ENCODE measurements at places on chromosomes 7 and 10.

GRCh38 chr7:136528329-136528728 lies 340.1 kb upstream of the CHRM2 start:
- DNase-seq = no peak

GRCh38 chr10:29517352-29517923 lies 117.3 kb downstream of the SVIL start:
- DNase-seq = no peak

GRCh38 chr10:44362866-44363711 lies 21.8 kb downstream of the CXCL12 start:
- no peak for DNase-seq

DNA sequence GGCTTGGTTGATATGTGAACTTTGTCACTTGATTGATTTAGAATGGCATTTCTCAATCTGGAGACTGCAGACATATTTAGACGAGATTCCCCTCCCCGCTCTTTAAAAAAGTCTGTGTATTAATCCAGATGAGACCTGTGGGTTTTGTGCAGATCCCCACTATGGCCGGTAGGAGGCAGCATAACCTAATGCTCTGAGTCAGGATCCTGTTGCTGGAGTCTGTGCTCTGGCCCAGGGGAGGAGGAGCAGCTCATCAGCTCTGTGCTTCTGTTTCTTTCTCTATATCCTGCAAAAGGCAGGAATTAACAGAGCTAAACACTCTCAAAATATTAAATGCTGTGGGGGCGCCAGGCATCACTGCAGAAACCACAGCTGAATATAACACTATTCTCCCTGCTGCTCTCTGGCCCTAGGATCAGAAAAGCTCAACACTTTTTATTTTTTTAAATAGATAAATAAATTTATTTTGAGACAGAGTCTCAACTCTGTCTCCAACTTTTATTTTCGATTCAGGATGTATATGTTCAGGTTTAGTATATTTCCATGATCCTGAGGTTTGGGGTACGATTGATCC lies 23.9 kb upstream of the SEPHS1 start:
- DNase-seq = peak; percentile 31

GRCh38 chr10:95559471-95559870 lies 1.7 kb downstream of the SORBS1 start:
- DNase-seq = no peak

DNA sequence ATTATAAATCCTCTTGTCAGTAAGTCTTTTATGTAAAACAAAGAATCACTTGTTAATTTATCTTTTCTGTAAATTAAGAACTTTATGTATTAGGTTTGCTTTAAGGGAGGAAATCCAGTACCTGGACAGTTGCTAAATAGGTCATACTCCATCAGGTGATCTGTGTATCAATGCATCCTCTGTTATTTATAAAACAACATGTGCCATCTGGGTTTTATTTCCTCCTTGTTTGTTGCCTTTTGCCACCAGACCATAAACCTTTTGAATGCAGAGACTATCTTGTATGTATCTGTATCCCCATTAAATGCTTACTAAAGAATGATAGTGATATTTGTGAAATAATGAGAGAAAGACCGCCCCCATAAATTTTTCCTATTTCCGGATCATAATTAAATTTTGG lies 70.0 kb downstream of the SLC35B4 start:
- DNase-seq = no peak

- no peak for DNase-seq
Measured at GRCh38 chr7:154931906-154932305, 71.0 kb downstream of the PAXIP1 start.

GRCh38 chr10:73887294-73888039 lies 13.1 kb upstream of the CAMK2G start:
- no peak for DNase-seq

GRCh38 chr10:13048762-13049161 lies 47.2 kb upstream of the CCDC3 start:
- no peak for DNase-seq

DNA sequence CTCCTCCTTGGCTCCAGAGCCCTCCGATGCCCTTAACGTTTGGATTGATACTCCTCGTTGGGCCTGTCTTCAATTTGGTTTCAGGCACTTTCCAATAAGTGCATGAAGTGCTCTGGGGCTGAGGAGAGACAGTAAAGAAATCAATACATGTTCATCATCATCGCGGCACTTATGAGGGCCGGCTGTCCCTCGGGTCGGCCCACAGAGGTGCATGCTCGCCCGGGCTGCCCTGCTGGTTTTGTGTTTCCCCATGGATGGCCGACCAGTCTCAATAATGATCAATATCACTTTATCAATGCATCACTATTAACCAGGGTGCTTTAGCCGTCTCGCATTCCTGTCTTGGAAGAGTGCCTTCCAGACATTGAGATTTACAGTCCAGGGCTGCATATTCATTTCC lies 154.2 kb downstream of the EBF3 start:
- no peak for DNase-seq

DNA sequence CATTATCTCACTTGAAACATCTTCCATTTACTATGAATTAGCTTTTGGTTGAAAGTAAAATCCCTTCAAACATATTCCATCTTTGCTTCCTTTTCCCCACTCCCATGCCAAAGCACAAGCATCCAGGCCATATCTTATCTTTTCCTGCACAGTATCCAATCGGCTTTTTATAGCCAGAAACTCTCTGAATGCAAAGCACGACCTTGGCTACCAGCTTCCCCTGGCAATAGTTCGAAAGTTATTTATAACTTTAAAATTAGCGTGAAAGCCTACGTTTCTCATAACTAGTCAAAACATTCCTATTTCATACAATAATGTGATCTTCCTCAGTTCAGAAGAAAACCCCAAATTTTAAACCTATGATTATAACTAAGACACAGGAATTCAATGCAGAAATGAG lies 440 bp downstream of the CTNNA3 start:
- no peak for DNase-seq

DNA sequence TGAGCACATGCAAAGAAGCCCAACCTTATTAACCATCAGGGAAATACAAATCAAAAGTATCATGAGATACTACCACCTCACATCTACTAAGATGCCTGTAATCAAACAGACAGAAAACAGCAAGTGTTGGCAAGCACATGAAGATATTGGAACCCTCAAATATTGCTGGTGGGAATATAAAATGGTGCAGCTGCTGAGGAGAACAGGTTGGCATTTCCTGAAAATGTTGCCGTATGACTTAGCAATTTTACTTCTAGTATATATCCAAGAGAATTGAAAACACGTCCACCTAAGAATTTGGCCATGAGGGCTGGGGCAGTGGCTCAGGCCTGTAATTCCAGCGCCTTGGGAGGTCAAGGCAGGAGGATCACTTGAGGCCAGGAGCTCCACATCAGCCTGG lies 39.4 kb upstream of the TNRC18 start:
- no peak for DNase-seq

GRCh38 chr10:58052772-58053171 lies 214.9 kb downstream of the IPMK start:
- no peak for DNase-seq

All from NCI-H2029 (cell line).